NCI-H1436 (cell line): ENCODE measurements at places on chromosomes 5 and 9.
A peak's percentile ranks its signal among the peaks of the same experiment; 100 is the strongest.

DNA sequence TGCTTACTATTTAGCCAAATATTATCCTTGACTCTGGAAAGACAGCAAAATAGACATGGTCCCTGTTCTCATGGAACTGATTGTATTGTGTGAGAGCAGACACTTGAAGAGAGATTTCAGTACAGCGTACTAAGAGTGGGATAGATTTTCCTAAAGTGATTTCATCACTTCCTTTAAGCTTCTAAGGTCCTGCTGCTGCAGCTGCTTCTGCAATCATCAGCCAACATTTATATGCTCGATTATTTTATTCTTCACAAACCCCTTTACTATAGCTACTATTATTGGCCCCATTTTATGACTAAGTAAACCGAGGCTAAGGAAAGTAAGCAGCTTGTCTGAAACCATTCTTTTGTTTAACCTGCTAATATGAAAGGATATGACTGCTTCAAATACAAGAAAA, 137.7 kb downstream of the SPATA31D1 start:
- no peak for DNase-seq

DNA sequence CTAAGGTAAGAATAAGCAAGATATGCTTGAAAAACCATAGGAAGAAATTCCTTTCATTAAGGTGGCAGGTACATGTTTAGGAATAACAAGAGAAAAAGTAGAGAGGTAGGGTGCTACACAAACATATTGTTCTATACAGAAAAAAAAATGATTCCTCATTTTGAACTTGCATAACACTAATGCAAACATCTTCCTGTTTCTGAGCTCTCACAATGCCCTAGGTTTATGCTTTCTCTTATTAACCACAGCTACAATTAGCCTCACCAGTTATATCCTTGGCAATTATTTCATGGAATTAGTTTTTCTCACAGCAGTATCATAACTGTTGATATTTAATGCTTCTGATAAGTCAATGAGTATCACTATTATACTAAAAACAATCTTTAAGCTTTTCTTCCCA, 20.7 kb downstream of the CEMIP2 start:
- no peak for DNase-seq

DNA sequence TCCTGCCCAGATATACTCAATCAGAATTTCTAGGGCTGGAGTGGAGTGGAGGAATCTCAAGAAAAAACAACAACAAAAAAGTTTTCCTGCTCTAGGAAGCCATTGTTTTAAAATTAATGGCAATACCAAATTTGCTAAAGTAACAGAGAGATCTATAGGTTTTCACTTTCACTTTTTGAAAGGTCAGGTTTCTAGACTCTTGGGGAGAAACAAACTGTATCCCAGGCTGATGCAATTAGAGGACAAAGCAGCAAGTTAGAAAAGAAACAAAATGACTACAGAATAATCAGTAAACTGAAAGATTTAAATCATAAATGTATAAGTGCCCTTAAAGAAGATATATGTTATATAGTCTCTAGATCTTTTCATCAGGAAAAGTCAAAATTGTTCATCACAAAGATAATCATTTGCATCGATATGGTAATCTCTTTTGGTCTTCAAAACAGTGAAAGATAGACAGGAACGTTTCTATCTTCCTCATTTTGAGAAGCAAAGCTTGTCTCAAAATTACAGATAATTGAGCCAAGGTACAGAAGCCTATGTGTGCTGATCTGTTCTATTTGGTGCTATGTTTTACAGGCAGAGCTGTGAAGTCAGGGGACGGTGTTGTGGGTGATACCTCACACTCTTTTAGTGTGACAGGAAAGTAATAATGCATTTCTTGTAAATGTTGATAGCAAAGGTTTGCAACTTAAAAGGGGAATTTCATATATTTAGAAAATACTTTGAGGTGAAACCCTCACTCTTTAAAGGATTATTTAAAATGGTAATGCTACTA, 1746.6 kb upstream of the C9orf72 start:
- DNase-seq, result no peak

GRCh38 chr5:126437721-126438120, 14.5 kb downstream of the GRAMD2B start:
- no peak for DNase-seq

- DNase-seq, result no peak
Observed at GRCh38 chr9:123867034-123867433, 62.9 kb downstream of the DENND1A start.

- no peak for DNase-seq
Observed at GRCh38 chr5:103446813-103447212, 115.8 kb downstream of the NUDT12 start.

GRCh38 chr5:150303070-150303615, 438 bp upstream of the ARSI start:
- no peak for DNase-seq

DNA sequence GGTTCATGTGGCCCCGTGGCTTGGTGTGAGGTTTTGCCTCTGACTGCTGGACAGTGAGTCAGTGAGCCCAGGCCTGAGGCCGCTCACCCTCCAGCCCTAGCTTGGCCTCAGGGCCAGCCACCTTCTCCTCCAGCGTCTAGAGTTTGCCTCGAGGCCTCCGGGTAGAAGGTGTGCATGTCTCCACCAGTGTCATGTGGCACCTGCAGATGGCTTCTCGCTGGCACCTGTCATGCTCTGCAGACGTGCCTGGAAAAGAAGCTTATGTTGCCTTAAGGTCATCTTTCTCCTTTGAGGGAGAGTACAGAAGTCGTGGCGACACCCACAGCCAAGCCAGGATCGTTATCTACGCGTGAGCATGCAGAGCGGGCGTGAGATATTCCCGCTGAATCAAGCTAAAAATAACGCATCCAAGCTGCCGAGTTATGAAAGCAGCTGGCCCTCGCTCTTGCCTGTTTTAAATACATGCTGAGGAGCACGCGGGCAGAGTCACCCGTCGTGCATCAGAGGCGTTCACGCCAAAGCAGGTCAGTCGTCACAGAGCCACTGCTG, 79.7 kb upstream of the FCN2 start:
- DNase-seq, result no peak

DNA sequence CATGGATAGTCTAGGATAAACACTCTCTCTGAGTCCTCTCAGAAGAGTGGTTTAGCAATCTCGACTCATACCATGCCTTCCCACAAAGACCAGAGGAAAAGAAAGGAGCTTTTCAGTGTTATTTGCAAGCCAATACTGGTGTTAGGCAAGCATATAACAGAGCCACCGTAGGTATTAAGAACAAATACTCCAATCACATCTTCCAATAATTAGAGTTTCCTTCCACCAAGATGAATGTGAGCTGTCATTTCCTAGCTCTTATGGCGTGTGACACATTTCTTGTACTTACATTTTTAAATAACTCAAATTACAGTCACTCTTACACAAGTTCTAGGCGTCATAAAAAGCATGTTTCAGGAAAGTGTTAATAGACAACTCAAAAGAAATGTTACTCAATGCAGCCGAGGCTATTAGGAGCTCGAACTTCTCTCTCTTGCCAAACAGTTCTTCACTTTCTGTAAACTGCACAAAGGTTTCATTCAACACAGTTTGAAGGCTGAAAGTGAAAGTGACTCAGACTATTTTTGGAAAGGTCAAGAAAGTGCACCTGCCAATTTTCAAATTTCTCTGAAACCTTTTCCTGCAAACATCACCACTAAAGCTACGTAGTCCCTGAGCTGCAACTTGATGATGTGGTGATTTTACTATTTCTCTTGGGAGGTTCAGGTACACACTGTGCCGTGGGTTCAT, 153.8 kb downstream of the AUH start:
- DNase-seq, result no peak

- no peak for DNase-seq
Observed at GRCh38 chr9:16106021-16106571, 553.3 kb downstream of the CCDC171 start.

- no peak for DNase-seq
Observed at GRCh38 chr5:16464664-16465543, 696 bp downstream of the ZNF622 start.

DNA sequence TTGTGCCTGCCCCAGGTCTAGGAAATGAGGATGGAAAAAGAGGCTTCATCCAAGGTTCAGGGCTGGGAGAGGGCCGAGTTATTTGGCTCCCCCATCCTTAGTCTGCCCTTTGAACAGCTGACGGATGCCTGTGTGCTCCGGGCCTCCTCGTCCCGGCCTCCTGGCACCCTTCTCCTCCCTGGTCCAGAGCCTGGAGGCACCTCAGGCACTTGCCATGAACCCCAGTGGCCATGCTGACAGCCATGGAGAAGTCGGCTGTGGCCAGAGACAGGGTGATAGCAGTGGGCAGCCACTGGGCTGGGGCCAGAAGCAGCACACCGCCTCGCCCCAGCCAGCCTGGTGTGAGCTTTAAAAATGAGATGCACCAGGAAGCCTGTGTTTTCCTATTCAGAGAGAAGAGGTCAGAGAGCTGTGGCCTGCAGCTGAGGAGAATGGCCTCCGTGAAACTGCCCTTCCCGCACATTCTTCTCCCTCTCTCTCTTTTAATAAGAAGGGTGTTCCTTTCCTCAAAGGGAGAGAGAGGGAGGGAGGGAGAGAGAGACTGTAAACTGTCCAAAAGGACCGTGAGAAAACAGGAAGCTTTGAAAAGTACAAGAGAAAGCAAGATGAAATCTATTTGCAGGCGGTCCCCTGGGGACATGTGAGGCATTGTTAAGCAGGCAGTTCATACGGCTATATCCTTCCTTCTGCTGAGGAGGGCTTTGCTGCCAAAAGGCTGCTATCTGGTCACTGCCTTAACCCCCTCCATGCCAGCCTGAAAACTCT, 55.3 kb downstream of the ZNF366 start:
- DNase-seq, result peak; percentile 12

GRCh38 chr5:80569961-80570786, at the start of gene ANKRD34B:
Gene ANKRD34B, minus strand, starts transcription at chr5:80570280. Its CDS starts 10,261 bp downstream, at chr5:80560019.
- peak; percentile 51 for DNase-seq

GRCh38 chr5:3595006-3595961, at the start of gene IRX1:
Gene IRX1, plus strand, starts transcription at chr5:3595832. Its CDS starts 274 bp downstream, at chr5:3596106.
- no peak for DNase-seq

- DNase-seq, result no peak
Observed at GRCh38 chr5:151095341-151096000, 14.6 kb upstream of the TNIP1 start.

DNA sequence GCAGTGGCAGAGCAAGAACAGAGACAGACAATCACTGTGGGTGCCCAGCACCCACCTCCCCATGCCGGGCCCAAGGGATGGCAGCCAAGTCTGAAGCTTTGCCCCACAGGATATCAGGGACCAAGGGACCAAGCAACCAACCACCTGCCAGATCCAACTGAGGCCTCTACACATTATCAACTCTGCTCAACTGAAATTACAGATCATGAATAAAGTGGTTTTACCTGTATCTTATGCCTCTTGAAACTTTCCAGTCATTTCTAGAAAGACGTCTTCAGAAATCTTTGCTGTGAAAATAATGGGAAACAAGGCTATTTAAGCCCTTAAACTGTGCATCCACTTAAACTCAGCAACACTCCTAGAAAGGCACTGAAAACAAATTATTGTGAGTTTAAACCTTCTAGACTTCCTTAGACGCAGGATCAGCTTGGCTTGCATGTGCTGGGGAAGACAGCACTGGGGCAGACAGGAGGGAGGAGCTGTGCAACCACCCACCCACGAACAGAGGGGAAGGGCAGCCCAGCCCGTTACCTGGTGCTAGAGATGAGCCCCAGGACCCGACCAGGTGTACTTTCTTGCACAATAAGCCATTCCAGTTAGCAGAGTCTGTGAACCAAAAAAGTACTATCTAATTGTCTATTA, 80.0 kb downstream of the SEMA4D start:
- no peak for DNase-seq

DNA sequence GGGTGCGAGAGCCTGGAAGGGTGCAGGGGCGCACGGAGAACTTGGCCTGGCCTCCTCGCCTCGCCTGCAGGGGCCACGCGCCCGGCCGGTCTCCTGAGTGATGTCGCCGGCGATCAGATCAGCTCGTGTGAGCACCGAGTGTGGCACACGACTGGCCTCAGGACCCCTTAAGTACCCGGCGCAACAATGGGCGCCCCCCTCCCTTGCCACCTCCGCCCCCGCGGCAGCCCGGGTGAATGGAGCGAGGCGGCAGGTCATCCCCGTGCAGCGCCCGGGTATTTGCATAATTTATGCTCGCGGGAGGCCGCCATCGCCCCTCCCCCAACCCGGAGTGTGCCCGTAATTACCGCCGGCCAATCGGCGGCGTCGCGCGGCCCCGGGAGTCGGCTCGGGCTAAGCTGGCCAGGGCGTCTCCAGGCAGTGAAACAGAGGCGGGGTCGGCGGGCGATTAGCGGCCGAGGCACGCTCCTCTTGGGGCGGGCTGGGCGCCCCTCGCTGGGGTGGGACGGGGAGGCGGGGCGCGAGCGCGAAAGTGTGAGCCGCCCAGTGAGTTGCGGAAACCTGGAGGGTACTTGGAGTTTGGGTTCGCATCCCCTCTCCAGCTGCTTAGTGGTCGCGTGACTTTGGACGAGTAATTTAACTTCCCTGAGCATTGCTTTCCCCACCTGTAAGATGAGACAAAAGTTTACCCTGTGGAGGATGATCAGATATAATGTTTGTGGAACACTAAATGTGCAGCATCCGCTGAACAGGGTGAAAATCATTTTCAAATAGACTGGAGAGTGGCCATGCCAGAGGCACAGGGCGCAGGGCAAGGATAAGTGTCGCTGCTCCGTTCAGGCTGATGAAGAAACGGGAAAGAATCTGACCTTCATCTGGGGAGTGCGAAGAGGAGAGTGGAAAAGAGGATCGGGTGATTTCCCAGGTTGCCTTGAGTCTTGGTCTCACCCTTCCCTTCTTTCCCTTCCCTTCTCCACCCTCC, at the start of gene NEUROG1:
TSS of gene NEUROG1 (minus strand) at position 145 of the 982 bp plus-strand sequence. CDS start 274 bp downstream, outside the sequence.
- peak; percentile 65 for DNase-seq

GRCh38 chr5:79931409-79931808, 59.7 kb downstream of the MTX3 start:
- no peak for DNase-seq

DNA sequence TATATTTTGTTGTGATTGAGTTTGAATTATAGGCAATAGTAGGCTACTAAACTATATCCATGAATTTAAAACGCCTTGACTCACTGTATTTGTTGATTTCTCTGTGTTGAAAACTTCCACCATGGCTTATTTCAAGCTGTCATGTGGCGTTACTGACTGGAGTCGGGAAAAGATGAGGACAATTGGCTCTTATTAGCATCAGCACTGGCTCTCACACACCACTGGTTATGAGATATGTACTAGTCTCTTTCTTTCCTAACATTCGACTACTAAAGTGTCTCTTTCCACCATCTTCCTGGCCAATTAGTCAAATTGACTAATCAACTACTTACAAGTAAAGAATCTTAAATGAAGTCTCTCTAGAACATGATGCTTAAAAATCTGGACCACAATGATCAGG, 9.1 kb upstream of the DAB2 start:
- DNase-seq, result no peak

GRCh38 chr9:127786773-127787104, 905 bp downstream of the CDK9 start:
- no peak for DNase-seq

- DNase-seq, result no peak
Observed at GRCh38 chr5:9269014-9269413, 276.9 kb downstream of the SEMA5A start.

DNA sequence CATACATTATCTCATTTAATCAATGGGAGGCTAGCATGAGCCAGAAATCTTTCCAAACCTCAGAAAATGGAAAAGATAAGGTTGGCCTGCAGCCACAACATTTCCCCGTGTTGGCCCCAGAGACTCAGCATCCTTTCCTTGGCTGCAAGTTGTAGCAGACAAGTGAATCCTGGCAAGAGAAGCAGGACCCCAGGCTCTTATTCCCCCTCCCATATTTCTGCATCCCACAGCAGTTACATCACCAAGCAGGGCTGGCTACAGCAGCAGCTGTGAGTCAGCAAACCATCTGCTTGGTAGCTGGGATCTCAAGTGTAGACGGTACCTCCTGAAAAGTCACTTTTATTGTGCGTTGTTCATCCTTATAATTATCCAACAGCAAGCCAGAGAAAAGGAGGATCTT, 212.4 kb downstream of the GNA14 start:
- DNase-seq, result no peak
